AG04450 (cell line): ENCODE measurements at places on chromosomes 16 and 17.

- DNase-seq = no peak
These were observed 15.1 kb downstream of the FAM117A start for GRCh38 chr17:49748791-49749190.

GRCh38 chr17:67725807-67726206, 8.1 kb downstream of the NOL11 start:
- no peak for DNase-seq

DNA sequence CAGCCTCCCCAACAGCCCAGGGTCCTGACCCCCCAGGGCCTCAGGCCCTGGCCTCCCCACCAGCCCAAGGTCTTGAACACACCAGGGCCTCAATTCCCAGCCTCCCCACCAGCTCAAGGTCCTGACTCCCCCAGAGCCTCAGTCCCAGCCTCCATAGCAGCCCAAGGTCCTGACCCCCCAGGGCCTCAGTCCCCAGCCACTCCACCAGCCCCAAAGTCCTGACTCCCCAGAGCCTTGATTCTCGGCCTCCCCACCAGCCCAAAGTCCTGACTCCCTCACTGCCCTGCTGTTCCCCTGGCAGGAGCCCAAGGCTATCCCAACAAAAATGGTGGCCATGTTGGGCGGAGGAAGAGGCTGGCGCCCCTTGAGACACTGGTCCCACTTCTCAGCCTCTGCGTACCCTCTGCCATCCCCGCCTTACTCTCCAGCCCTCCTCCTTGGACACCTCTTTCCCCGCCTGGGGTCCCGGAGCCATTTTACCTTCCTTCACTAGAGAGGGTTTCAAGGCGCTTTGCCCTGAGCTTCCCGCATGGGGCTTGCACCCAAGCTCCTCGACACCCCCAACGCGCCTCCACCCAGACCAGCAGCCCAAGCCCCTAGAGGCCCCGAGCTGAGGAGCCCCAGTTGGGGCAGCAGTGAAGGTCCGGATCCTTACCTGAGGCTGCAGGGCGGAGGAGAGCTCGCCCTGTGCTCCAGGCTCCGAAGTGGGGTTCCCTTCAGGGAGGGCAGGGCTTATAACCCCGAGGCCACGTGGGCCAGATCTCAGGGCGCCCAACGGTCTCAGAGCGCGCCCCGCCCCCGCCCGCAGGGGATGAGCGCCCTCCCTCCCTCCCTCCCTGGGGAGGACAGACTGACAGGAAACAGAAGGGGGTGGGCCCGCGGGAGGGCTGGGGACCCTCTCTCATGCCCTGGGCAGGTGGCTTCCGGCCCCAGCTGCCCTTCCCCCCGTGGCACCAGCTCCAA, 3.5 kb upstream of the TSPOAP1 start:
- no peak for DNase-seq

DNA sequence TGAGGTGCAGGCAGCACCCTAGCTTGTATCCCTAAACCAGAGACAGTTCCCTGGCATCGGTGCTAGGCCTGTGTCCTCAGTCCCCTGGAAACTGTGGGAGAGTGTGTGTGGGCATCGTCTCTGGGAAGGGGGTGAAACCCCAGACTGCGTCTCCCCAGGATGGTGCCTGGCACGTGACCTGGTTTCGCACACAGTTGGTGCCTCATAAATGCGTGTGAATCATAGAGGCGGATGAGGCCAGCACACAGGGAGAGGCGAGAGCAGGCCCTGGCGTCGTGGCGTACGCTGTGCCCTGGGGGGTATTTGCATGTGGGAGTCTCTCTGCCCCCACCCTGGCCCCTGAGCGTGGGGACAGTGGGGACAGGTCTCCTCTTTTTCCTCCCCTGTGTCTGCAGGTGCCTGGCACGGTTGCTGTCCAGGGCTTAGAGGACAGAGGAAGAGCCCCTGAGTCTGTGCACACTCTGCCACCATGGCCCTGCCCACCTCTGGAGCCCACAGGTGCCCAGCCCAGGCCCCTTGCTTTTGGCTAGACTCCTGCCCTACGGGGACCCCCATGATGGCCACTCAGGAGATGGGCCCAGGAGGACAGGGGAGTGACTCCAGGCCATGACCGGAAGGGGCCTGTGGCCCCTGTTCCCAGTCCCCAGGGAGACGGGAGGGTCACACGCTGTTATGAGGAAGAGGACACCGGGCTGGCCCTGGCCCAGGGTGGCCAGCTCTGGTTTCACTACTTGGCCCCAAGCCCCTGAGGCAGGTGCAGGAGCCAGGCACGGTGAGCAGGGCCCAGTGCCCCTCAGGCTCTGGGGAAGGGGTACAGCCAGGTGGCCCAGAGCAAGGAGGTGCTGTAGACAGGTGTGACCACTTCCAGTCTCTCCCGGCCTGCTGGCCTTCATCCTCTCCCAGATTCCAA, 1.3 kb upstream of the FSCN2 start:
- no peak for DNase-seq

GRCh38 chr17:41666237-41666641, 22.4 kb upstream of the EIF1 start:
- DNase-seq = peak; percentile 24

- no peak for DNase-seq
These were observed 32.7 kb downstream of the CDK5RAP3 start for GRCh38 chr17:48003417-48004151.

GRCh38 chr17:81336930-81337325, 41.8 kb upstream of the SLC38A10 start:
- DNase-seq = no peak

DNA sequence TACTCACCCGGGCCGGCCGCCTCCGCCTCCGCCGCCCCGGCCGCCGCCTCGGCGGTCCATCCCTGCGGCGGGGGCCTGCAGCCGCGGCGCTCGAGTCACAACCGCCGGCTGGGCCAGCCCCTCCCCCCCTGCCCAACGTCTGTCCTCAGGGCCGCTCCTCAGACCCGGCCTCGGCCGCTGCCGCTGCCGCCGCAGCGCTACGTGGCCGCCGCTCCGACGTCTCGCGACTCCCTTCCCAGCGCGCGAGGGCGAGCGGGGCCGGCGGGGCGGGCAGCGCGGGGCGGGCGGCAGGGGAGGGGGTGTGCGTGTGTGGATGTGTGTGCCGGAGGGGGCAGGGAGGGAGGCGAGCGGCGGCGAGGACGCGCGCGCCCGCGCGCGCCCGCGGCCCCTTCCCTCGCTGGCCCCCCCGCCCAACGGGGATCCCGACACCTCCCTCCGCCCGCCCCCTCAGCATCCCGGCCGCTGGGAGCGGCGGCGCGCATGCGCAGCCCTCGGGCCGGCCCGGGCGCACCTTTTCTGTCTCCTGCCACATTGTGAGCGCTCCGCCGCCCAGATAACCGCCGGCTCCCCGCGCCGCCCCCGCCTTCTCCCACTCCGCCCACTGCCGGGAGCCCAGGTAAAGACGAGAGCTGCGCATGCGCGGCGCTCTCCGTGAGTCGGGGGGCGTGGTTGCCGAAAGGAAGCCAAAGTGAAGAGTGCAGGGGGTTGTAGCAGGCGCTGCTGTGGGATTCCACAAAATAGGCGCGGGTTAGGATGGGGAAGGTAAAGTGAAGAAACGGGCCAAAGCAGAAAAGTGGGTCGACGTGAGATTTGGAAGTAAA, at the start of gene ZNF652:
TSS of gene ZNF652 (minus strand) at position 349 of the 821 bp plus-strand sequence. CDS start 44,525 bp downstream, outside the sequence.
- DNase-seq = no peak

- no peak for DNase-seq
These were observed 7.0 kb downstream of the CHAD start for GRCh38 chr17:50461550-50462132.

DNA sequence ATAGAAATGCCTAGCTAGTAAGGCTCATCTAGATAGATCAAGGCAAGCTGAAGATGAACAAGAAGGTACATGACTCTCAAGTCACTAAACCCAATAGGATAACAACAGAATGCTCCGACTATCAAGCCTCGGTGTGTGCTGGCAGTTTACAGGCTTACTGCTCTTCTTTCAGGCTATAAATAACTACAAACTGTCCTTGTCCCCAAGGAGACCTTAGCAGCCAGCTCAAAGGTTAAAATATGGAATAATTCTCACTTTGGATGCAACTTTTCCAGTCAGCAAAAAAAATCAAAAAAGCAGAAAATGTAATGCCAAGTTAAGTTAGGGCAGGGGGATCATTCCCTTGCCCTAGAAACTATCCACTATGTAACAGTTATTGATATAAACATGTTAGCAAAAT, 44.6 kb downstream of the SPOP start:
- DNase-seq = no peak

- DNase-seq = no peak
These were observed 218.8 kb downstream of the IRF8 start for GRCh38 chr16:86117756-86118155.

- DNase-seq = no peak
These were observed 73.4 kb downstream of the ZNF778 start for GRCh38 chr16:89290887-89291286.

DNA sequence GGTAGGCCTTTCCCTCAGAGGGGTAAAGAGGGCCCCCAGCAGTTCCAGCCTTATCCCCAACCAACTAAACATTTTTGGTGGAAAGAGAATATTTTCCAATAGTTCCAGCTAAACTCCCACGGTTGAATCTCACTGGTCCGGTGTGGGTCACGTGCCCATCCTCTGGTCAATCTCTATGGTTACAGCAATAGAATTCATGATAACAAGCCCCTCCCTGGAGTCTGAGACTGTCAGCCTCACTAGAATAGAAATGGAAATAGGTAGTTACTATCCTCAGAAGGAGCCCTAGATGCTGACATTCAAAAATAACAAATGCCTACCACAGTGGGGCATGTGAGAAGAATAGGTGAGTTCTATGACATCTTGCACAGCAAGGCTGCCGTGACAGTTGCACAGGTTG, 37.5 kb upstream of the LITAF start:
- DNase-seq = no peak

DNA sequence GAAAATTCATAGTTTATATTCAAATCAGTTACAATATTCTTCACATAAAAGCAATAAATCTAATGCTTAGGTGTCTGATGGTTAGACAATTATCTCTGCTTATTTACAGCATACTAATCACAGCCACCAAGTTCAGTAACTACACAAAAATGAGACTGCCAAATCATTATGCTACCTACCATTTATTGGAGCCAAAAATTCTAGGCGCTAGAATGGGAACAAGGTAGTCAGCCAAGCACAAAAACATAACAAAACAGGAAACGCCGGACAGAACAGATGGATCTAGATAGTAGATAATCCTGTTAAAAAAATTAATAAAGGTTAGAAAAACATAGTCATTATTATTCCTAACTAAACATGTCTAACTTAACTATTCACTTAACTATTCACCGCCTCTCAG, 3.6 kb downstream of the ARL6IP1 start:
- DNase-seq = no peak

DNA sequence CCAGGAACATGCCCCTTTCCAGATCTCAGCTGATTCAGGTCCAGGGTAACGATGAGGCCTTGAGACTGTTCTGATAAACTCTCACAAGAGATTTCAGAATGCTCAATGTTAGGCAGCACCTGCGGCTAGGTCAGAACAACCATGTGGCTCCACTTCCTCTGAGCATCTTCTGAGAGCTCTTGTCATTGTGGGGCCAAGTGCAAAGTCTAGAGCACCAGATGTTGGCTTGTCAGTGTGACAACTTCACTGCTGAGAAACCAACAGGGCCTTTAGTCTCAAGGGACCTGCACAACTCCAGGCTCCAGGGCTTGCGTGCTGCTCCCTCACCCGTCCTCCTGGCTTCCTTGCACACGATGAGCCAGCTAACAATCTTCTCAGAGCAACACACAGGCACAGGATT, 29.0 kb downstream of the FCSK start:
- no peak for DNase-seq

DNA sequence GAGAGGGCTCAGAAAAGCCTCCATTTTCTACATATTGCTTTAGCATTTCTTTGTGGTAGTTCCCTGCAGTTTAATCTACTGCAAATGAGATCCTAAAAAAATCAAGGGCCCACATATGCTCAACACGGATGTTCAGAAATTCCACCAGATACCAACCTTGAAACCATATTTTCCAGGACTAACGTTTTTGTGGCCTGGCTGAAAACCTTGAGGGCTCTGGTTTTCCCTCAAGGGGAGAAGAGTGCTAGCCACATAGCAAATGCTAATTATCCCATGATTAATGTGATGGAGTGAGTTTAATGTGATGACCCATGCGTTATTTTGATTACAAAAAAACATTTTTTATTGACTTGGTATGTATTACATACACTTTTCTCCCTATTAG, 68.9 kb downstream of the SNX11 start:
- DNase-seq = no peak

- DNase-seq = no peak
These were observed 12.8 kb upstream of the MT4 start for GRCh38 chr16:56551796-56552738.

- no peak for DNase-seq
These were observed 339.0 kb downstream of the MAF start for GRCh38 chr16:79261481-79261940.

- DNase-seq = no peak
These were observed 67.9 kb downstream of the FTO start for GRCh38 chr16:53771655-53772497.

DNA sequence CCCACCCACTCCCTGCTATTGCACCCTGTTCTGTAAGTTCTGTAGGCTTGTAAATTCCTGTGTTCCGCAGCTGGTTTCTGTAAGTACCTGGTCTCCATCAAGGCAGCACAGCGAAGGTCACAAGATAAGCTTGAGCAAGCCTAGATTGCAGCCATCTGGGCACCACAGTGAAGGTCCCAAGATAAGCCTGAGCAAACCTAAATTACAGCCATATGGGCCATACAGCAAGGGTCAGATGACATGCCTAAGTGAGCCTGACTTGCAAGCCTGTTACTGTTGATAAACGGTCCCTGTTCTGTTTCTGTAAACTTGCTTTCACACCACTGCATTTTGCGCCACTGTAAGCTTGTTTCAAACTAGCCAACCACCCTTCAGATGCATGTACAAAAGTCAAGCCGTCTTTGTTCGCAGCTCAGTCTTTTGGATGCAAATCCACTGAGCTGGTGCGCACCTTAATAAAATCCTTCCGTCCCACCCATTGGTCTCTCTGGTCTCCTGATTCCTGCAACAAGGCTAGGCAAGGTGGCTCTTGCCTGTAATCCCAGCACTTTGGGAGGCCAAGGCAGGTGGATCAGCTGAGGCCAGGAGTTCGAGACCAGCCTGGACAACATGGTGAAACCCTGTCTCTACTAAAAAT, 42.6 kb upstream of the ATF7IP2 start:
- DNase-seq = no peak

GRCh38 chr16:54651440-54652195, 279.0 kb upstream of the IRX5 start:
- no peak for DNase-seq

GRCh38 chr16:60510941-60511340, 1525.3 kb downstream of the CDH8 start:
- DNase-seq = no peak

DNA sequence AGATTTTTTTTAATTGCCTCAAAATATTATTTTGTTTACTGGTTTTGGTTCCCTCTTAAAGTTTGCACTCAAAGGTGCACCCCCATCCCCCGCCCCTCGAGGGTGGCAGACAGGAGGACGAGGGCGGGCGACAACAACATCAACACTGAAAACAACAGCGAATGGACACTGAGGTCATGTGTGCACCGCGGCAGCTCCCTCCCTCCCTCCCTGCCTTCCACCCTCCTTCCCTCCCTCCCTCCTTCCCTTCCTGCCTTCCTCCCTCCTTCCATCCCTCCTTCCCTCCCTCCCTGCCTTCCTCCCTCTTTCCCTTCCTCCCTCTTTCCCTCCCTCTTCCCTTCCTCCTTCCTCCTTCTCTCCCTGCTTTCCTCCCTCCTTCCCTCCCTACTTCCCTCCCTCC, 1.5 kb upstream of the OSGIN1 start:
- no peak for DNase-seq

- no peak for DNase-seq
These were observed 15.8 kb upstream of the BRD7 start for GRCh38 chr16:50384500-50385135.

GRCh38 chr16:26857371-26857770, 209.4 kb upstream of the C16orf82 start:
- DNase-seq = no peak

- no peak for DNase-seq
These were observed 27.4 kb upstream of the TNS4 start for GRCh38 chr17:40528692-40529417.
